ENCODE measurements at places on chromosomes 2 and 18.

DNA sequence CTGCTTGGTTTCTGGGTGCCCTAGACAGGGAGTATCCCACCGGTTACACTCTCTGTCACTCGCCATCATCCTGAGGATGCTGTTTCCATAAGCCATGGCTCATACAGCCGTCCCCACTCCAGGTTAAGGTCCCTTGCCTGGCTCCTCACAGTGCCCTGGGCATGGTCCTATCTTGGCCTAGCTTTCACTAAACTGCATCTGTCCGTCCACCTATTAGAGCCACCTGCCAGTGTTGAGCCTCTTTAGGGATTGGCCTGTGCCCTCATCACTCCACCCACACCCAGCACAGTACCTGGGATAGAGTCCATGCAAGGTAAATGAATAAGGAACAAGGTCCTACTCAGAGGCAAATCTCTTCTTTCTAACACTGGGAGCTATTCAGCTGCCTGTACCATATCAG lies 320.1 kb downstream of the GBX2 start:
- no peak for DNase-seq

DNA sequence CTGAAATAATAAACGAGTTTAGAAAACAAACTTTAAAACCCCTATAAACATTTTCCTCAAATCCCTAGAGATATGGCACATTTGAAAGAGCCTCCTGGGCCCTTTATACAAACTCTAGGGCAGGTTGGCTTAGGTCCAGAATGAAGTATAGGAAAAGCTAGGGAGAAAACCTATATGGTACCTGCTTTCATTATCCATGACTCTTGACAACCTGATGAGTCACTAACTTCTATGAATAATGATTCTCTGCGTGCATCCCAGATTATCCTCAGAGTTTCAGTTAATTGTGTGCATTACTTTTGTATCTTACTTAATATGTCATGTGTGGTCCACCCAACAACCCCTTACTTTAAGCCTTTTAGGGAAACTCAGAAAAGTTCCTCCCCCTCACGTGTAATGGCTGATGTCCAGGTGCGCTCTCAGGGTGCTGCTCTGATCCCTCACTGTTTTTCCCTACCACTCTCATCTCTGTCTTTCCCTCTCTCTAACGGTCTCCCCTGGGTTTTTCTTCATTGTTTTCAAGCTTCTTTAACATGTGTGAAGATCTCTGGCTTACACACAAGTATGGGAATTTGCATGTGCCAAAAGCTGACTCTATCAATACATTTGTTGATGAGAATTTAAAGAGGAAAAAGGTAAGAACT lies 78.5 kb downstream of the LRP1B start:
- no peak for DNase-seq

DNA sequence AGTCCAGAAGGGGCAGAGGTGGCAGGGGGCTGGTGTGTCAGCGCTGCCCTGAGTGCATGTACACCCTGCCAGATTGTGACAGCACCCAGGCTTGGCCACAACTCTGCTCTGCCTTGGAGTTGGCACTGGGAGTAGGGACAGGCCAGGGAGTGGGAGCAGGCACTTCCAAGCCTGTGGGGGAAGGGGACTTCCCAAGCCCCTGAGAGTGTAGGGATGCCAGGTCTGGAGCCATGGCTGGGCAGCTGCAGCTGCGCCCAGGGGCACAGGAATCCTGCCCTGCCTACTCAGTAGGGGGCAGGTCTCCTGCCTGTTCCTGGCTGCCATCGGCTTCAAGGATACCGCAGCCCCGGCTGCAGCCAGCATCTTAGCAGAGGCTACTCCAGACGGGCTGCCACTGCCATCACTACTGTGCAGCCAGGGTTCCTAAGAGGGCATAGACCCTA lies 109.4 kb downstream of the CALCRL start:
- DNase-seq, result no peak

GRCh38 chr2:209368914-209369313 lies 54.9 kb upstream of the MAP2 start:
- DNase-seq, result no peak

DNA sequence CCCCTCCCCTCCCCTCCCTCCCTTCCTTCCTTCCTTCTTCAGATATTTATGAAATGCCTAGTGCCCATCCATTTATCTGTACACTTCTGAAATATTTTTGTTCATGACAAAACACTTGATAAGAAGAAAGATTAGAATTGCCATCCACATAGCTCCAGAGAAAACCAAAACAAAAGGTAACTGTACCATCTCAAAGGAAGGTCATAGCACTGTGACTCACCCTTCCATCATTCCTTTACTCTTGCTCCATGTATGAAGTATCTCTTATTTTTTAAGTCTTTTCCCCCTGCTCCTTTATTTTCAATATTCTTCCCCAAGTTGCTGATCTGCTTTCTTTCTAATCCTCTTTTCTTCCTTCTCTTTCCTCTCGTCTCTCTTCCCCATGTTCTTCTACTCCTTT lies 9.9 kb downstream of the CNTNAP5 start:
- DNase-seq, result no peak

GRCh38 chr2:136049991-136050920 lies 64.8 kb upstream of the DARS1 start:
- DNase-seq, result no peak

DNA sequence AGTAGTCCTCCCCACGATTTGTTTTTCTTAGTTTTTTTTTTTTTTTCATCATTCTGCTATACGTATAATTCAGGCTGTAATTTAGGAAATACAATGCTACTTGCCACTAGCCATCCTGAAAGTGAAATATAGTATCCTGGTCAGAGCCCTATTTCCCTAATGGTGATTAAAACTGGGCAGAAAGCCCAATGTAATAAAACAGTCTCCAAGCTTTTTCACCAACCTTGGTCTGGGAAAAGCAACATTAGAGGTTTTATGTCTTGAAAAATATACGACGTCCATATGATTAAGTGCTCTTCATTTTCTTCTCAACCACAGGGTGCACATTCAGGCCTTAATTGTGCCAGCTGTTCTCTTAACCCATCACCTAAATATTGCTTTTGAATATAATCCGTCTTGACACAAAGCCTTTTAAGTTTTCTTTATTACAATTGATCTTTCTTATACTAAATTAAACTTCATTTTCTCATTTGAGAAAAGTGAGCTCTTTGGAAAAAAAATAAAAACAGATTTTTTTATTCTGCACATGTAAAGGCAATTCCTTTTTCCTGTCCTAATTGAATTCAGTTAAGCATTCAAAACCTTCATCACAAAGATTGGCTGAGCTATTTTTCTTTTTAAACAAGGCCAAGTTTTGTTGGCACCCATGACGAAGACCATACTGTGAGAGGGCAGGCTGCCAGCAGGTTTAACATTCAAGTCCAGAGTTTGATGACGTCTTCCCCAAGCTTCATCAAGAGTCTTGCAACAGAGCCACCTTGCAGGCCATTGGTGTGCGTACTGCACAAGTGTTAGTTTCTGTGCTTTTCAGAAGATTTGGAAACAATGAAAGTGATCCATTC lies 52.7 kb downstream of the MAP2 start:
- DNase-seq, result peak; percentile 94

DNA sequence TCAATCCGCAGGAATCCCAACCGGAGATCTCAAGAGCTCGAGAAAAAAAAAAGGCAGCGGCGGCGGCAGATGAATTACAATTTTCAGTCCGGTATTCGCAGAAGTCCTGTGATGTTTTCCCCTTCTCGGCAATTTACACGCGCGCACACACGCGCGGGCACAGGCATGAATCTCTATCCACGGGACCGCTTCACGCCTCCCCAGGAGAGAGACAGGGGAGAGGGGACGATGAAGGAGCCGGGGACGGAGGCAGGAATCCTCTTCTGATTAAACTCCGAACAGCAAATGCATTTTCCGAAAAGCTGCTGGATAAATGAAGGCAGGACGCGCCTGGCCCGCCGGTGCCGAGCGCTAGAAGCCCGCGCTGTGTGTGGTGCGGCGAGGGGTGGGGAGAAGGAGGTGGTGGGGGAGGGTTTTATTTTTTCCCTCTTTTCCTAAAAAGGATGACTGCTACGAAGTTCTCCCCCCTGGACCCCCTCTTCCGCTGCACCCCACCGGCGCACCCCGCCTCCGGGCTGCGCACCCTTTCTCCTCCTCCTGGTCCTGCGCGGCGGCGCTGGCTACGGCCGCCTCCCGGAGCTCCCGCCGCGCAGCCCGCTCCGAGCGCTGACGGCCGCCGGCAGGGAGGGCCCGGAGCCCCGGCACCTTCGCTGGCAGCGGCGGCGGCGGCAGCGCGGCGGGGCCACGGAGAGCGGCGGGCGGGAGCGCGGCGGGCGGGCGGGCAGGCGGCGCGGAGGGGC lies at the start of gene BCL2:
Gene BCL2, minus strand, starts transcription at position 387 of the 740 bp plus-strand sequence.
- DNase-seq, result no peak

DNA sequence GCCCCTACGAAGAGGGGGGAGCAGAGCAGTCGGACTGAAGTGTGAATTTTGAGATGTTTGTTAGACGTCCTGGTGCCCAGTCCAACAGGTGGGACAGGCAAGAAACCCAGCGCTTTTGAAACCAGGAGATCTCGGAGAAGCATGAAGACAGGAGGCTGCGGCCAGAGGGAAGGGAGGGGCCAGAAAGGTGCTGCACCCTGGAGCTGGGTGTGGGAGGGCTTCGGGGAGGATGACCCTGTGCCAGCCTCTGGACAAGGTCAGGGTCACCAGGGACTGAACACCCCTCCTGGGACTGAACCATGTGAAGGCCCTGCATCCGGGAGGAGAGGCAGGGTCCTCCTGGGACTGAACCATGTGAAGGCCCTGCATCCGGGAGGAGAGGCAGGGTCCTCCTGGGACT lies 6.1 kb downstream of the TMEM18 start:
- no peak for DNase-seq

DNA sequence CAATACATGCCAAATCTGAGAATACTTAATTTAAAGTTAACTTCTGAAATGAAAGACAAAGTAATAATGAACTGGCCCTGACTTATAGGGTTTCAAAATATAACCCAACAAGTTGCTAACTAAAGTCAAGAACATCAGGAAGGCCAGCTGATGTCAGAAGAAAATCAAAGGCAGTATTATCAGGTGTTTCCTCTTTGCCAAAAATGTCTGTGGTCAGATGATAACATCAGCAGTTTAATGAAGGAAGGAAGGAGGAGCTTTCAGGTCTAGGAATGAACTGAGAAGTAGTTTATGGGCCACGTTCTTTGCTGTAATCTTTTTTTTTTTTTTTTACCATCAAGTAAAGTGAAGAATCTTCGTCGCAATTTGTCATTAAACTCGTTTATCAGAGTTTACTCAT lies 40.9 kb downstream of the CDH2 start:
- DNase-seq, result no peak

DNA sequence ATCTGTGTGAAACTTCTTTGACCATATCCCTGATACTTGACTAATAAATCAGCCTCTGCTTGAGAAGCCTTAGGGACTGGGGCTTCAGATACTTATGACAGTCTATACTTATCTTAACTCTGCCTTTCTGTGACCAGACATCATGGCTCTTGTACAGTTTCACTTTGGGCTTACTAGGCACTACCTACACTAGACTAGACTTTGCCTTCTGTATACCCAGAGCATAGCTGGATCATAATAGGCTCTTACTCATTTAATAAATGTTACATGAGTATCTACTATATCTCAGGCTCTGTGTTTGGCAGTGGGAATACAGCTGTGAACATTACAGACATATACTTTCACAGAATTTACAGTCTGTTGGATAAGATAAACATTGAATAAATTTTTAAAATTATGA lies 9.0 kb downstream of the UGP2 start:
- DNase-seq, result no peak

- no peak for DNase-seq
These were observed 23.4 kb upstream of the LRRC30 start for GRCh38 chr18:7207366-7207915.

DNA sequence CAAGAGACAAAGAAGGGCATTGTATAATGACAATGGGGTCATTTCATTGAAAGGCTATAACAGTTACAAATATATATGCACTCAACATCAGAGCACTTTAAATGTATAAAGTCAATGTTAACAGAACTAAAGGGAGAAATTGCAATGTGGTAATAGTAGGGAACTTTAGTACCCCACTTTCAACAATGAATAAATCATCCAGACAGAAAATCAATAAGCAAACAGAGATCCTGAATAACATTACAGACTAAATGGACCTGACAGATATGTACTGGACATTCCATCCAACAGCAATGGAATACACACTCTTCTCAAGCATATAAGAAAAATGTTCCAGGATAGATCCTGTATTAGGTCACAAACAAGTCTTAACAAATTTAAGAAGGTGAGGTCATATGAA lies 90.5 kb upstream of the ALKAL2 start:
- DNase-seq, result no peak

DNA sequence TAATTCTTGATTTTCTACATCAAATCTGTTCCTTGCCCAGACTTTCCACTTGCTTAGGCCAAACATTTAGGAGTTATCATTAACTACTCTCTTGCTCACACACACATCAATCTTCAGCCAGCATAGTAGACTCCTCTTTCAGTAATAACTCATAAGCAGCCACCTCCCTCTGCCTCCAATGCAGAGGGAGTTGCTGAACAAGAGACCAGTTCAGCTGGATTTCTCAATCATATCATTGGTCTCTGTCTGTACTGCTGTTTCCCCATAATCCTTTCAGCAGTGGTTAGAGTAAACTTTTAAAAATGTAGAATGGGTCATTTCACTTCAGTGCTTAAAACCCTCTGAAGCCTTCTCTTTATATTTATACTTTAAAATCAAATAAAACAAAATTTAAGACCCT lies 112.9 kb downstream of the SLC39A10 start:
- no peak for DNase-seq

GRCh38 chr2:191522478-191523120 lies 155.3 kb upstream of the NABP1 start:
- DNase-seq, result no peak

- DNase-seq, result no peak
These were observed 8.3 kb upstream of the RHOB start for GRCh38 chr2:20438334-20439192.

DNA sequence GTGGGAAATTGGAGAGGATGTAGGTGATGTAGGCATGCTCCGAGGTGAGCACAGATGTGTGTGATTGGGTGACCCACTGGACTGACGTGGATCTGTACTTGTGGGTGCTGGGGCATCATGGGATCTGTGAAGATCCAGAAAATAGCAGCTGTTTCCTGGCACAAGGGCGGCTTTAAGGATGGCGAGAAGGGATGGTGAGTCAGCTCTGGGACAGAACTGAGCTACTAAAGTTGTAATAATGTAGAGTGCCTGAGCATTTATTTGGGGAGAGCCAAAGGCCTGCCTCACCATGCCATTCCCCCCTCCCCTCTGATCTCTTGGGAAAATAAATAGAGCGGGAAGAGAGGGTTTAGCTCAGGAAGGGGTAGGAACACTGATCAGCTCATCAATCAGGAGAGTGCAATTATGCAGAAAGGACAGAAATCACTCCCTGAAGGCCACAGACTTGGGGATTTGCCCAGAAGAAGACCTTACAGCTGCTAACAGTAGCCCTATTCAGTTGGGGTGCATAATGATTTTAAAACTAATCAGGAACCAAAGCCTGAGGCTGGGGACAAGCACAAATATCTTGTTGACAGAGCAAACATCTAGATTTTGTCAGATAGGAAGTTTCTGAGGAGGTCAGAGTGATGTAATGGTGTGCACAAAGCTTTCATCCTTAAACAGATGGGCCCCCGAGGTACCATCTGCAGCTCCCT lies 30.3 kb downstream of the TANC1 start:
- DNase-seq, result peak; percentile 46

- DNase-seq, result no peak
These were observed 13.9 kb downstream of the IL37 start for GRCh38 chr2:112924821-112925220.
